Thoracic aorta endothelial cell (primary cell): ENCODE measurements at places on chromosomes 6 and 20. TPM values are rescaled to one million over a fixed set of nuclear protein-coding genes. Genes with fewer than 3 reads are reported as not detected.

The FBXO5 gene
- total RNA-seq = 33.6 and 40.2 TPM in 2 replicates

The BIRC7 gene
- total RNA-seq = 0.27 TPM in 1 of 2 replicates, not detected in the other

The SNPH gene
- total RNA-seq = 4.8 and 6.9 TPM in 2 replicates

The SNAP91 gene
- under 0.01 TPM in 1 of 2 replicates, not detected in the other for total RNA-seq

The GPR63 gene
- under 0.01 and 0.36 TPM in 2 replicates for total RNA-seq

The TMEM244 gene
- not detected in 2 replicates for total RNA-seq

The SF3B5 gene
- 105 and 127 TPM in 2 replicates for total RNA-seq

The DNPH1 gene
- total RNA-seq = 30.5 and 51.6 TPM in 2 replicates

The THEMIS gene
- not detected in 2 replicates for total RNA-seq

The GSTA1 gene
- total RNA-seq = not detected in 2 replicates

The ERVFRD-1 gene
- not detected in 2 replicates for total RNA-seq

The IMPG1 gene
- not detected in 2 replicates for total RNA-seq

The CGA gene
- not detected in 2 replicates for total RNA-seq

The GPX5 gene
- total RNA-seq = not detected in 2 replicates

The HTR1E gene
- total RNA-seq = not detected in 2 replicates

The CAGE1 gene
- total RNA-seq = under 0.01 and 0.07 TPM in 2 replicates

The BMP5 gene
- total RNA-seq = 1.7 TPM in 1 of 2 replicates, not detected in the other

The WFDC2 gene
- total RNA-seq = not detected in 2 replicates

The TNNC2 gene
- not detected in 2 replicates for total RNA-seq

The PDE7B gene
- 32.0 and 64.5 TPM in 2 replicates for total RNA-seq

The CTCFL gene
- not detected in 2 replicates for total RNA-seq

The PI16 gene
- not detected in 2 replicates for total RNA-seq
